ENCODE measurements at places on chromosomes 1 and 21.

GRCh38 chr1:16183179-16183578 lies 27.3 kb upstream of the EPHA2 start:
- no peak for DNase-seq

DNA sequence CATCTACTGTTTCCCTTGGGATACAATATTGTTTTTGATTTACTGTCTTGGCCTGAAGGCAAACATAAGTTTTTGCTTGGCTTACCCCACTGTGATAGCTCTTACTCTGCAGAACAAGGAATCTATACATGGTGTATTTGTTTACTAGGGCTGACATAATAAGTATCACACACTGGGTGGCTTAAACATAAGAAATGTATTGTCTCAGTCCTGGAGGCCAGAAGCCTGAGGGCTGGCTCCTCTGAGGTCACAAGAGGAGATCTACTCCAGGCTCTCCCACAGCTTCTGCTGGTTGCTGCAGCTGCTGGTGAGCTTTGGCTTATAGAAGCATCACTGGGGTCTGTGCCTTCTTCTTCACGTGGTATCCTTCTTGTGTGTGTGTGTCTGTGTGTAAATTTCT lies 30.7 kb upstream of the IGSF5 start:
- DNase-seq, result no peak

GRCh38 chr21:25398630-25399029 lies 208.7 kb downstream of the MRPL39 start:
- DNase-seq, result no peak

DNA sequence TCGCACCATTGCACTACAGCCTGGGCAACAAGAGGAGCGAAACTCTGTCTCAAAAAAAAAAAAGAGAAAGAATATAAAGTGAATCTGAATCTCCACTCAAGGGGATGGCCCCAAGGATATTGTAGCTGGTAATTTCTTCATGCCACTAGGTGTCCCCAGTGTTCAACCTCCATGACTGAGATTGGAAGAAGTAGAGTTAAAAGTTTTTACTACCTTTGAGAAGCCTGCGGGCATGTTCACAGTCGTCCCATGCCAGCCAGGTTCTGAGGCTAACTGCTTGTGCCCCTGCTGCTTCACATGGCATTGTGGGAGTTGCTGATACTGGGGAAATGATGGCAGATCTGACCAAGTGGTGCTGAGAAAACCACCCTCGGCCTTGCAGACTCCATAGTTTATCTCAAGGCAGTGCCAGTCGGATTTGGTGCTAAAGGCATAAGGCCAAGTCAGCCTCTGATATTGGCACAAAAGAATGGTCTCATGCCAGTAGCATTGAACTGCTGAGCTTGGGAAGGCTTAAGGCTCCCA lies 10.8 kb upstream of the SHISA4 start:
- peak; percentile 47 for DNase-seq

DNA sequence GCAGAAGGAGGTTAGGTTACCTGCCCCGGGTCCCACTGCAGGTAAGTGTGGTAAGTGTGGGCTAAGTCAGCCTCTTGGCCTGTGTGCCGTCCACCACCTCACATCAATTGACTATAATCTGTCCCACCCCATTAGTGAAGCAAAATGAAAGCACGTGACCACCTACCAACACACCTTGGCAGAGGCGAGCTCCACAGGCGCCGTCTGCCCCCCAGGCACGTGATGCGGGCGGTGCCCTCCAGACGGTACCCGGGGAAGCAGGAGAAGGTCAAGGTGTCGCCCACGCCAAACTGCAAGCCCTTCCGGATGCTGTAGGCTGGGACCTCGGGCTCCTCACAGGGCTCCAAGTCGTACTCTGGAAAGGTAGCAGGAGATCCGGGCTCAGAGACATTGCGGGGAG lies 149.5 kb upstream of the HMGB4 start:
- DNase-seq, result peak; percentile 13

- DNase-seq, result no peak
Observed at GRCh38 chr1:230043081-230043480, 24.0 kb upstream of the GALNT2 start.

DNA sequence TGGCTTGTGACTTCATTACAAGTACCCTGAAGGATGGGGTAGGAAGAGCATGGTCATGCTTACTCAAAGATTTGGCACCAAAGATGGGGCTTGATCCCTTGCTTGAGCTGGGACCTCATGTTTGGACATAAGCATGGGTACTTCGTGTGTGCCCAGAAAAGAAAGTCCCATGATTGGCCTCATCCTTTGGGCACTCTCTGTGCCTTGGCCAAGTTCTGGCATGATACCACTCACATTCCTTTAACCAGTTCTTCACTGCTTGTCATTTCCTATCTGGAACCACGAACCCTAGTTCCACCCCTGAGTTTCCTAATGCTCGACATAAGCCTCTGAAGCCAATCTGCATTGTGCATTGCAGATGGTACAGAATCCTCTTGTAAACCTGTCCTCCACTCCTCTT lies 107.0 kb downstream of the NAV1 start:
- DNase-seq, result no peak

GRCh38 chr1:94522304-94522703 lies 19.3 kb downstream of the F3 start:
- DNase-seq, result no peak

DNA sequence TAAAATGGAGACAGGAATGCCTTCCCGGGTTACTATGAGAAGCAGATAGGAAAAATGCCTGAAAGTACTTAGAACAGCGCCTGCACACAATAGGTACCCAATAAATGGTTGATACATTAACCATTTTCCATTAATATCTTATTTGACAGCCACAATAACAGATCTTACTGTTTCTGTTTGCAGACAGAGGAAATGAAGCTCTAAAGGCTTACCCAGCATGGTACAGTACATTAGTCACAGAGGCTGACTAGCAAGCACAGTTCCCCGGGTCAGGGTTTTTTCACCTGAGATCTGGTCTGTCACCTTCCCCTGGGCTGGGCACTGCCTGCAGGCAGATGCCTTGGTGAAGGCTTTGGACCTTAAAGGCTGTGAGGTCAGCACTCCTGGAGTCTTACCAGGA lies 2.9 kb downstream of the TRIM63 start:
- DNase-seq, result no peak

DNA sequence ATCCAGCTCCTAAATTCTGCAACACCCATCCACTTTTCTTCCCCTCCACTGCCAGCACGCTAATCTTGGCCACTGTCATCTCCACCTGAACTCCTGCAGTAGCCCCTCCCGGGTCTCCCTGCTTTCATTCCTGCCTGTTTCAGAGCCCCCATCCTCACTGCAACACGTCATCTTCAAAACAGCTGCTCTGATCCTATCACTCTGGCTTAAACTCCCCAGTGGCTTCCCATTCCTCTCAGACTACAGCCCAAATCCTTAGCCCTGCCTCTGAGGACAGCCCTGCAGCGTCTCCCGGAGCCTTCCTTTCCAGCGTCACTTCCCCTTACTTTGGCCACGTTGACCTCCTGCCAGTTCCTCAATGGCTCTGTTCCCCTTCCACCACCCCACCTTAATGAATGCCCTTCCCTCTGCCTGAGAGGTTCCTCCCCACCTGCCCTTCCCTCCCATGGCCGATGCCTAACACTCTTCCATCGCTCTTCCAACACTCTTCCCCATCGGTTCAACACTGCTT lies 22.9 kb upstream of the IFNAR2 start:
- DNase-seq, result no peak

DNA sequence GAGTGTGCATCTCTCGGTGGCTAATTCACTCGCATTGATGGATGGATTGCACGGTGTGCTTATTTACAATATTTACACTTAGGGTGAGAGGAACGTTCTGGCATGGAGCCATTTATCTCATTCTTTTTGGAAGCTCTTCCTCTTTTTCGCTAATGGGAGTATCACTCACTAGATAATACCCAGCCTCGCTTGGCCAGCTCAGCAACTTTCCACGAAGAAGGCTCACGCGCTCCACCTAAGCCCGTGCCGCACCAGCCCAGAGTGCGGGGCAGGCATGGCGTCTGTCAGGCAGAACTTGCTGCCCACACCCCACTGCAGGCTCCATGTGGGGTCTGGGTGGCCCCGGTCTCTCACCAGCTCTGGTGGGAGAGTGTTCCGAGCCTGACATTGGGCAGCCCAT lies 484.9 kb downstream of the NPHP4 start:
- no peak for DNase-seq

GRCh38 chr1:155000411-155000725 lies 2.2 kb upstream of the ZBTB7B start:
- no peak for DNase-seq

DNA sequence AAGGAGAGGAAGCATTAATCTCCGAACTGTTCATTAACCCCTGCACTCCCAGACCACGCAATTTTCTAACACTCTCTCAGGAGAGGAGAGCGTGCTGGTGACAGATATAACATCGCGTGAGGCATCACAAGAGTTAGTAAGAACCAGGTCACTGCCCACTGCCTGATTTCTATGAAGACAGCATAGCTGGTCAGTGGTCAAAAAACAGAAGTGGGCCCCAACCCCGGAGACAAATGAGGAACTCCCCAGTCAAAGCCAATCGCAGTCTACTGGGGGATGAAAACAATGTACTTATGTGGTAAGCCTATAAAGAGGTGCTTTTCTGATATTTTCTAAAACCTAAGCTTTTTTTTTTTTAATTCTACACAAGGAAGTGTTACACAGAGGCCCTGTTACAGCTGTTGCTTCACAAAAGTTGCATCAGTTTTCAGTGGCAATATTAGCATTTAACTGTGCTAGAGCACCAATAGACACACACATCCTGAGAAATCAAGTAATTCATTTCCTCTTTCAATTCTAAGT lies 231.8 kb upstream of the IRF2BP2 start:
- peak; percentile 40 for DNase-seq

- no peak for DNase-seq
Observed at GRCh38 chr1:245277276-245277675, 122.5 kb downstream of the KIF26B start.

DNA sequence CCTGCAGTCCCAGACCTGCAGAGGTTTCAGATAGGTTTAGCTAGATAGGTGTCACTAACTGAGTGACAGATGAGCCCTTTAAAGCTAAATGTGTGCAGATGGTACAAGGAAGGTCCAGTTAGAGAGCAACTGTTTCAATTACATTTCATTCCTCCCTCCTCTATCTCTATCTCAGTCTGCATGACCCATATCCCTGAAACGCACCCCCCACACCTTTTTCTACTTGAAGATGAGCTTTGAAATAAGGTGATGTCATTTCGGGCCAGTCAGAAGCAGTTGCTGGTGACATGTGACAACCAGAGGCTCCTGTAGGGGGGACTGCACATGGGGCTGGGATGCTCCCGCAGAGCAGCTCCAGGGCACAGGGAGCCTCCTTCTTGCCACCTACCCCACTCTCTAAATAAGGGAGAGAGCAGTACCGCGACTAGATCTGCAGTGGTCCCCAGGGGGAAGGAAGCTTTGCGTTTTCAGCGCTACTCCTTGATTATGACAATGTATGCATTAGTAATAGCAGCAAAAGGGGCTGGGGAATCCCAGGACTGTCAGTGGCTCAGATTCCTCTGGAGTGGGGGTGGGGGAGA lies 4.3 kb downstream of the ATP8B2 start:
- DNase-seq, result no peak

GRCh38 chr1:202540448-202540847 lies 169.8 kb downstream of the SYT2 start:
- DNase-seq, result no peak

DNA sequence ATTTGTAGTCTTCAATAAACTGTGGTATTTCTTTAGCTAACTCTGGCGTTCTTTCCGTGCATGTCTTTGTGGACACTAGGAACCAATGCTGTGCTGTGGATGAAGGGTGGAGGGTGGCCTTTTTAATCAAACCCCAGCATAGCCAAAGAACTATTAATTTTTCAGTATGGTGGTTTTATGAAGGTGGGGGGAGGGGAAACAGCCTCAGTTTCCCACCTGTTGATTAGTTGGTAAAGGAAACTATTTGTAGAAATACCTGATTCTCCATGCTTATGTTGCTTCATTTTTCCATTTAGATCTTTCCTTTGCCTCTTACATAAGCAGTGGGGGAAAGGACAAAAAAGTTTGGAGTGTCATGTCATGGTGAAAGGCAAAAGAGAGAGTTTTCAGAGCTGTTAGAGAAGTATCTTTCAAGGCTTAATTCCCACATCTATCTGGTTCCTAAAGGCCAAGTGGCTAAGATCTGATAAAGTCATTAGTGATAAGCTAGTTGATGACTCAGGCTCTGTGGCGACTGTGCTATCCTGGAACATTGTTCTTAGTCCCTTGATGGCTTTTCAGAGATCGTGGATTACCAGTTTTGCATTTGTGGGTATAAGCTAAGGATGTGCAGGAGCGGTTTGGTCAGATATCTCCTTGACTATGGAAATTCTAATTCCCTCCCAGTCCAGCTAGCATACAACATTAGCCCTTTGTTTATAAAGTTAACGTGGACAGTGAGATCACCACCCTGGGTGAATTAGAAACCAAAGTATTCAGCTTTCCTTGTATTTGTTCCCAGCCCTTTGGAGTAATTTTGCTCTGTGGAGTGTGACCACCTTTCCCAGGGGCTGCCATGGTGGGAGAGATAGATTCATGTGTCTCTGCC lies 8.7 kb upstream of the HAX1 start:
- no peak for DNase-seq

DNA sequence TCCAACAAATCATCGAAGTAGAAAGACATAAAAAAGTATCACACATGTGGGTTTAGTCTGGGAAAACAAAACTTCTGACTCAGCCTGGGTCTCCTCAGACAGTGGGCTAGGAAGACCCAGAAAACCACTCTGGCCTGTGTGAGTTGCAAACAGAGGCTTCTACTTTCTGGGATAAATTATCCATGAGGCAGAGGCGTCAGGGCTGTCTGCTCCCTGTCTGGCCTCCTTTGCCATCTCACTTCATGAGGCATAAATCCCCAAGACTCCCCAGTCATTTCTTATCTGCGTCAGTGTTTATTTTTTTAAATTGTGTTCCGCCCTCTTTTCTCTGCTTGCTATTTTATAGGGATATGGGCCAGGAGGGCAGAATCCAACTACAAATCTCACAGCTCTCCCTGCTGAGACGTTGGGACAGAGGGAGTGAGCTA lies 80.6 kb upstream of the TRABD2B start:
- DNase-seq, result no peak

DNA sequence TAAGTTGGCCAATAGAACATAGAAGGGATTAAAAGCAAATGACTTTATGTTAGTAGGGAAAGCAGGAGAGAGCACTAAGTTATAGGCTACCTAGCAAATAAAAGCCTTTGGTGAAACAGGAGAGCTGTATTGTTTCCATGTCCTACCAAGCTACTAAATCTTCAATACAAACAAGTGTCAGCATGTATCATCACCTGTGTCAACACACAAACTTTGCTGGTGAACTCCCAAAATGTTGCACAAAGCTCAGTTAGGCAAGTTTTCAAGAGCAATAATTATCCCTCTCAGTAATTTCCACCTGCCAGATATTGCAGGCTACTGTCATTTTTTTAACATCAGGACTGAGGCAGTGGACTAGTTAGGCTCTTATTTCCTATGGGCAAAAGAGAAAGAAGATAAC lies 77.7 kb upstream of the ADAM30 start:
- DNase-seq, result no peak

DNA sequence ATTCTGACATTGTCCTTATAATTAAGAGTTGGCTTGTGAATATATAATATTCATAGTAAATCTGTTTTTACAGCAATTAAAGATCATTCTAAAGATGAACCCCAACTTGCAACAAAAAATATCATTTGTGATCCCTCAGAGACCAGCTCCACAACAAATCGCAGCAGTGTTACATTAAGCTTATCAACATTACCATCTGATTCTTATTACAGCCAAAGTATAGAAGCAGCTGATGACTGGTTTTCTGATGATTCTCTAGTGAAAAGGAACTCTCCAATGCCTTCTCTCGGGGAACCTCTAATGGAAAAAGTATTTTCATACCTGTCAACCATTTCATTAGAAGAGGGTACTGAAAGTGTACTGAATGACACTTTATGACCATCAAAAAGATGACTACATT lies 45.4 kb downstream of the C1orf185 start:
- no peak for DNase-seq

All from CD8-positive, alpha-beta T cell (primary cell).